ENCODE measurements at places on chromosomes 1 and 21.

DNA sequence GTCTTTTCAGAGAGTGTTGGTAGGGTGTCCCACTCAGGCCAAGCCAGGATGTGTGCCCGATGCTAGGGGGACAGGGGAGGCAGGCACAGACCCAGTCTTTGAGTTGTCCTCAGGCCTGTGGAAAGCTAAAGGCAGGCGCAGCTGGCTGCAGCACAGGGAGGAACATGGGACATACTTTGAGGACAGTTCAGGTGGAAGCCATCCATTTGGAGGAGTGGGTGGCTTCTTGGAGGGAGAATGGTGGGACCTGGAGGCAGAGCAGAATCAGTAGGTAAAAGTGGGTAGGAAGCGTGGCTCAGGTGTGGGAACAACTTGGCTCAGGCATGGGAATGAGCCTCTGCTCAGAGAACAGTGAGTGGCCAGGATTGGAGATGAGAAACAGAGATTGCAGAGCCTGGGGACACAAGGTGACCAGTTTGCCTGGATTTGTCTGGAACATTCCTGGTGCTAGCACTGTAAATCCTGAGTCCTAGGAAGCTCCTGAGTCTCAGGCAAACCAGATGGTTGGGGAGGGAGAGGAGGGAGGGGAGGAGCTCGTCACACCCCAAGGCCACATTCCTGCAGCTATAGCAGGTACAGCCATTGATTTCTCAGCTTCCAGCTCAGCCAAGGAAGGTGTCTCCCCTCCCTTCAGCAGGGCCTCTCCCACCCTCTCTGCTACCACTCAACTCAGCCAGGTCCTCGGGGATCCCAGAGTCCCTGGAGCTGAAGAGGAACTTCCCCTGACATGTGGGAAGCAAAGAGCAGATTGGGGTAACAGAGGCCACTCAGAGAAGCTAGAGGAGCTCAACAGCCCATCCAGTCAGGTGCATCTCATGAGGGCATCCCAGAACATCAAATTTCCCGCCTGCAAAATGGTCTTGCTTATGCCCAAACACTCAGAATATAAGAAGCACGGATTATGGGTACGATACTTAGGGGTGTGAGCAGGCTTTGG, 65.2 kb upstream of the TINAGL1 start:
- DNase-seq, result no peak

GRCh38 chr1:22472596-22472995, 20.9 kb downstream of the ZBTB40 start:
- DNase-seq, result no peak

DNA sequence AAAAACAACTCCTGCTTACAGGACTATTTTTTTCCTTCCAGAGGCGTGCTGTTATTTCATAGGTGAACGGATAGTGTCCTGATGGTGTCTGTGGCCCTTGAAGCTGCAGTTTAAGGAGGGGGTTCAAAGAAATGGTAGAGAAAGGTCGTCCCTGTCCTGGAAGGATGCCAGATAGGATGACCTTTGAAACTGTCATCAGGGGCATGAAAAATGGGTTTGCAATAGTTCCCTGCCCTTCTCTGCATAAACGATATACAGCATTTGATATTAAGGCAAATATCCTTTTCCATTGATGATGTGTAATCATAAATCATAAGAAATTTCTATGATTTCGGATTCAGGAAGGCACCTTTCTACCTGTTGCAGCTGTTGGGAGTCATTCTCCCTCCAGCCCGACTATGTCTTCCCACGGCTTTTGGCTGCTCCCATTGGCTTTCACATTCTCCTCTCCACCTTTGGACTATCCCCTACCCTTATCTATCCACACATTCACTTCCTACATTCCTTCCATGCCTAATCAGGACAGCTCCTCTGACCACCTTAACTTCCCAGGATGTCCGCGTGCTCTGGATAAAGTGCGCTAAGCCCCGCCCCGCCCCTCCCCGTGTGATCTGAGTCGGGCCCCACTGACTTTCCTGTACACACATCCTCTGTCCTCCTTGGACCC, 209.8 kb downstream of the DISC1 start:
- no peak for DNase-seq

DNA sequence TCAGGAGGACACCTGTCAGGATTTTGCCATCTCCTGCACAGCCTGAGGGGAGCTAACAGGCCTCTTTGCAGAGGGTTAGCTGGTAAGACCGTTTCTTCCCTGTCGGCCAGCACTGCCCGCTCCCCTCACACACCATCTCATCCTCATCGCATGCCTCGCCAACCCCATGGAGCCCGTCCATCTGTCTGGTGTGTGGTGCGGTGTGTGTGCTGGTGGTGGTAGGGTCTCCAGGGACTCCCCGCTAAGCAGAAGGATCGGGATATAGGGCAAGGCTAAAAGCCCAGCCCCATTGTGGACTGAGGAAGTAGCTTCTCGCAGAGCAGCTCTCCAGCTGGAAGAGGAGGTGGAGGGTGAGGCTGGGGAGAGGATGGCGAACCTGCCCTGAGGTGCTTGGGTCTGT, 6.8 kb upstream of the SFN start:
- DNase-seq, result no peak
